ENCODE measurements at places on chromosomes 2 and 18. TPM values are rescaled to one million over a fixed set of nuclear protein-coding genes. Genes with fewer than 3 reads are reported as not detected.

Gene ABCG8
- total RNA-seq: not detected

Gene SNRPD1
- 173 TPM for total RNA-seq

Gene FBXO36
- 0.42 TPM for total RNA-seq

Gene PKDCC
- not detected for total RNA-seq

Gene UGT1A4
- not detected for total RNA-seq

Gene ABCG5
- not detected for total RNA-seq

Gene NOL4
- total RNA-seq: not detected

Gene RAB11FIP5
- 12.1 TPM for total RNA-seq

DNA sequence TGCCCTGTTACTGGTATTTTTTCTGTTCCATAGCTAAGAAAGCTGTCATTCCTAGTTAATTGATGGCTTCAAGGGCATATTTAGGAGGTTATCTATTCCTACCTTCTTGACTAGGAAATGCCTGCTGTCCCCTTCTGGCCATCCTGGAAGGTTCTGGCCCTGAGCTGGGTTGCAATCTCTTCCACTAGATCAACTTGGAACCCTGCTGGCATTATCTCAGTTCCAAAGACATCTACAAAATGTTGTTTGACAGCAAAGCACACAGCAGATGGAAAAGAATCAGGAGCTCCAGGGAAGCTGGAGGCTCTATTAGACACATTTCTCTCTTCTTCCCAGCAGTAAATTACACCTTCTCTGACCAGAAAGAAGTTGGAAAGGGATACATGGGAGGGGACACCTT, 192.1 kb downstream of the ARHGAP28 start:
- no peak for DNase-seq

DNA sequence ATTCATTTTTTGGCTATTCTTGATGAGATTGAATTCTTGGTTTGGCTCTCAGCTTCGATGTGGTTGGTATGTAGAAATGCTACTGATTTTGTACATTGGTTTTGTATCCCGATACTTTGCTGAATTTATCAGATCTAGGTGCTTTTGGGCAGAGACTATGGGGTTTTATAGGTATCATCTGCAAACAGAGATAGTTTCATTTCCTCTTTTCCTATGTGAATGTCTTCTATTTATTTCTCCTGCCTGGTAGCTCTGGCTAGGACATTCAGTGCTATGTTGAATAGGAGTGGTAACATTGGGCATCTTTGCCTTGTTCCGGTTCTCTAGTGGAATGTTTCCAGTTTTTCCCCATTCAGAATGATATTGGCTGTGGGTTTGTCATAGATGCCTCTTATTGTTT, 5.5 kb upstream of the TACR1 start:
- DNase-seq: no peak

GRCh38 chr2:177806025-177806424, 266.6 kb downstream of the PDE11A start:
- no peak for DNase-seq

DNA sequence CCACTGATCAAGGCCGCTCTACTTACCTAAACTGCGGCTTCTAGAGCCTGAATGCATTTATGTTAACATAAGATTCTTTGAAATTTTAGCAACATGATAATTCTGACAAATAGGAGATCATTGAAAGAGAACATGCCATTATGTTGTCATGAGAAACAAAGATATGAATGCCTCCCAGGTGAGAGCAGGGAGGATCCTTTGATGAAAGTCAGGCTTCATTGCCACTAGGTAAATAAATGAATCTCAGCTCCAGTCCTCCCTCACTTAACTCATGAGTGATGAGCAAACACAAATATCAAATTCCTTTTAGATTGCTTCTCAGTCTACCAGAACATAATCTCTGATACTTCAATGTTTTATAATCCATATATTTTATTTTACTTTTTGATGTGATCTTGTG, 463.2 kb upstream of the CDH7 start:
- DNase-seq: no peak

GRCh38 chr2:10417551-10418335, 30.4 kb downstream of the ODC1 start:
- DNase-seq: no peak

GRCh38 chr2:126586317-126586716, 69.6 kb upstream of the GYPC start:
- DNase-seq: no peak

DNA sequence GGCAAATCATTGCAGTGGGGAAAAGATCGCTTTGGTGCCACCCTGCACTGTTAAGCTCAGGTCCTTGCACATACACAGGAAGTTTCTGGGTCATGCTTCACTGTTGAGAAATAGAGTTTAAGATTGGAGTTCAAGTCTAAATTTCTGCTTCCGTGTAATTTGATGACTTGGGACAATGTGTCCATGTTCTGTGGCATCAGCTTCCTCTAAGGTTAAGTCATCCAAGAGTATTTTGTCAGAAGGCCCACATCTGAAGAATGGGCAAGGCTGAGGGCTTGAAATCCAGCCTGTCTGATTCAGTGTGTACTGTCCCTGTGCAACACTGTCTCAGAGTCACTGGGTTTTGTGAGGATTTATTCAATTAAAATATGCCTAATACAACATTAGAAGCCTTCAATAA, 880.7 kb downstream of the SUCLG1 start:
- no peak for DNase-seq

- no peak for DNase-seq
Measured at GRCh38 chr2:211599146-211599545, 939.5 kb downstream of the ERBB4 start.

- DNase-seq: no peak
Measured at GRCh38 chr2:196681510-196681909, 42.0 kb downstream of the CCDC150 start.

- DNase-seq: no peak
Measured at GRCh38 chr18:3867864-3868311, 417.9 kb downstream of the TGIF1 start.

DNA sequence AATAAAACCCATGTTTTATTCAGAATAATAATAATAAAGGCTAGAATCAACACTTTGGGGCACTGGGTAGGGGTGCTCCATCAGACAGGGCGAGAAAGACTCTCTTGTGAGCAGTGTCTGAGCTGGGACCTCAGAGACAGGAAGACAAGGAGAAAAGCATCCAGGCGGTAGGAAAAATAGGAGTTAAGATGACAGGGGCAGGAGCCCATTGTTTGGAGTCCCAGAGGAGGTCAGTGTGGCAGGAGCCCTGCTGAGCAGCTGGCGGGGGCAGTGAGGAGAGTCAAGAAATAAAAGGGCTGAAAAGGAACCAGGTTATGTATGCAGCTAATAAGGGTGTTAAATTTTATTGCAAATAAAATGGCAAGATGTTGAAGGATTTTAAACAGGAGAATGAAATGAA, 457.4 kb downstream of the FBXO15 start:
- no peak for DNase-seq

GRCh38 chr18:28256166-28256565, 79.2 kb upstream of the CDH2 start:
- no peak for DNase-seq

DNA sequence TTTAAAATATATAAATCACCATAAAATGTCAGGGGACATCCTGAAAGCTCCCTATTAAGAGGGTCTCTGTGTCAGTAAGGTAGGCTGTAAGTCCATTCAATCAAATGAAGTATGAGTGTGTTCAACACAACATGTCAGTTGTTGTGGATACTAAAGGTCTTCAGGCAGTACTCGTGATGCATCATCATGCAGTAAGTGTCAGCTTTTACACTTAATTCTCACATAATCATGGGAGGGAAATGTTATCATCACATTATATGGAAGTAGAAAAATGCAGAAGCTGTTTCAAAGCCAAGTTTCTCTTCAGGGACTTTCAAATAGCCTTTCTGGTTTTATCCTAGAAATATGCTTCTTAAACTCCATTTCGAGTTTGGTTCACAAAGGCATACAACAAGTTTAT, 477.1 kb upstream of the ID2 start:
- no peak for DNase-seq

DNA sequence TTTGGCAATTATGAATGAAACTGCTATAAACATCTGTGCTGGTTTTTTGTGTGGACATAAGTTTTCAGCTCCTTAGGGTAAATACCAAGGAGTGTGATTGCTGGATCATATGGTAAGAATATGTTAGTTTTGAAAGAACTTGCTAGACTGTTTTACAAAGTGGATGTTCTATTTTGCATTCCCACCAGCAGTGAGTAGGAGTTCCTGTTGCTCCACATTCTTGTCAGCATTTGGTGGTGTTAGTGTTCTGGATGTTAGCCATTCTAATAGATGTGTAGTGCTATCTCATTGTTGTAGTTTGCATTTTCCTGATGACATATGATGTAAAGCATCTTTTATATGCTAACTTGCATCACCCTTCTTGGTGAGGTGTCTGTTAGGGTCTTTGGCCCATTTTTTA, 304.6 kb downstream of the NUP35 start:
- DNase-seq: no peak

- no peak for DNase-seq
Measured at GRCh38 chr2:86069091-86069685, 36.5 kb downstream of the POLR1A start.

- no peak for DNase-seq
Measured at GRCh38 chr2:164498836-164499235, 122.4 kb downstream of the GRB14 start.

DNA sequence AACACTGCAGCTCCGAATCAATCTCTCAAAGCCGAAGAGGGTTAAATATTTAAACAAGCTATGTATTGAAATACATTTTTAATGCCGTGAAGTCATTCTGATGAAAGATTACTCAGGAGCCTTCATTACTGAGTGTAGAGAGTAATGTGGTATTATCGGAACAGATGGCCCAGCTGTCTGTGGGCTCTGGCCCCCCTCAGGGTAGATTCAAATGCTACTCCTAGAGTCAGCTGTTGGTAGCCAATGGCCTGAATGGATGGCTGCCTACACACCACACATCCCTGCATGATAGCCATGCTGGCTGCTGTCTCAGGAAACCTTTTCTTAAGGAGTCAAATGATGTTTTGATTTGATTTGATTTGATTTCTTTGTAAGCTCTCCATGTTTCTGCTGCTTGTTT, 732.3 kb upstream of the CELF4 start:
- DNase-seq: no peak

DNA sequence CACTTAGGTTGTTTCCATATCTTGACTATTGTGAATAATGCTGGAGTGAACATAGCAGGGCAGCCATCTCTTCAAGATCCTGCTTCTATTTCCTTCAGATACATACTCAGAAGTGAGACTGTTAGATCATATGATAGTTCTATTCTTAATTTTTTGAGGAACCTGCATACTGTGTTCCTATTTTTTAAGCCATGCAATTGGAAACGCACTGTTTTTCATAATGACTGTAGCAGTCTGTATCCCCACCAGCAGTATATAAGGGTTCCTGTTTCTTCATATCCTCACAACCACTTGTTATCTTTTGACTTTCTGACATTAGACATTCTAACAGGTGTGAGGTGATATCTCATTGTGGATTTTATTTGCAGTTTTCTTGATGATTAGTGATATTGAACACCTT, 15.5 kb downstream of the NEURL3 start:
- no peak for DNase-seq

DNA sequence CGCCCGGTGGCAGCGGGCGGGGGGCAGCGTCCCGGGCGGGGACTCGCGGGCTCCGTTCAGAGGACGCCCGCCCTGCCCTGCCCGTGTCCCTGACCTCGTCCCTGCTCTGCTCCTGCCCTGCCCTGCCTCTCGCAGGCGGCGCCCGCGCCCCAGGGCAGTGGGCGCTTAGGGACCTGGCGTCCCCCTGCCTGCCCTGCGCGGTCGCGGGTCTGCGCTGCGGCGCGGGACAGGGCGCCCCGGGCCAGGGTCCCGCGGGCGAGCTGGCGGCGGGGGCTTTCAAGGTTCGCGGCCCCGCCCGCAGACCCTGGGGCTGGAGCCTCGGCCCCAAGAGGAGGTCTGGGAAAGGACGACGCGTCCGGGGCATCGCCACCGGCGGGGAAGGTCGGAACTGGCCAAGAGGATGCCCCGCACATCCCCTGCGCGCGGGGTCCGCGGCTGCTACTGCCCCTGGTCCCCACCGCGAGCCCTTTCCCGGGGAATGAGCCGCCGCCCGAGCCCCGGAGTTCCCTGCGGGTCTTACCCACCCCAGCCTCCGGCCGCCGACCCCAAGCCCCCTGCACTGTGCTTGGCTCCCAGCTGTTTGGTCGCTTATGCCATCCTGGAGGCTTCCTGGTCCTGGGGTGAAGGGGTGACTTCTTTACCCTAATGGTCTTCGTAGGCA, 679 bp downstream of the RNF144A start:
- DNase-seq: no peak

DNA sequence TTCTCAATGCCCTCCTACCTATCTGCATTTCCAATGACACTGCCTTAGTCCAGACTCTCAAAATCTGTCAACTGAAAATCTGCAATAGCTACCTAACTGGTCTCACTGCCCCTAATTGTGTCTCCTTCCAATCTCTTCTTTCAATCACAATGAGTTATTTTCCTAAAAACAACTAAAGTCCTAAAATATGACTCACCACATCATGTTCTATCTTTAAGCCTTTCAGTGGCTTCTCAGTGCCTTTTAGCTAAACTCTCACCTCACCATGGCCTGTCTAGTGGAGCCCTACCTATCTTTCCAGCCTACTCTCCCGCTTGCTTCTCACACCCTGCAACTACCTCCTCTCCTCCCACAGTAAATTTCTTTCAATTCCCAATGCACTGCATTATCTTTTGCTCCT, 220.9 kb upstream of the PKDCC start:
- DNase-seq: no peak
